T-helper 1 cell (primary cell): ENCODE measurements at places on chromosomes 16 and 17.

GRCh38 chr16:30609002-30609925, 925 bp downstream of the ZNF689 start:
- DNase-seq, result no peak

GRCh38 chr17:28100251-28100650, 57.8 kb downstream of the NLK start:
- no peak for DNase-seq

GRCh38 chr16:8355675-8356074, 234.6 kb downstream of the TMEM114 start:
- no peak for DNase-seq

GRCh38 chr16:27491894-27492587, 57.7 kb downstream of the GTF3C1 start:
- DNase-seq, result no peak

DNA sequence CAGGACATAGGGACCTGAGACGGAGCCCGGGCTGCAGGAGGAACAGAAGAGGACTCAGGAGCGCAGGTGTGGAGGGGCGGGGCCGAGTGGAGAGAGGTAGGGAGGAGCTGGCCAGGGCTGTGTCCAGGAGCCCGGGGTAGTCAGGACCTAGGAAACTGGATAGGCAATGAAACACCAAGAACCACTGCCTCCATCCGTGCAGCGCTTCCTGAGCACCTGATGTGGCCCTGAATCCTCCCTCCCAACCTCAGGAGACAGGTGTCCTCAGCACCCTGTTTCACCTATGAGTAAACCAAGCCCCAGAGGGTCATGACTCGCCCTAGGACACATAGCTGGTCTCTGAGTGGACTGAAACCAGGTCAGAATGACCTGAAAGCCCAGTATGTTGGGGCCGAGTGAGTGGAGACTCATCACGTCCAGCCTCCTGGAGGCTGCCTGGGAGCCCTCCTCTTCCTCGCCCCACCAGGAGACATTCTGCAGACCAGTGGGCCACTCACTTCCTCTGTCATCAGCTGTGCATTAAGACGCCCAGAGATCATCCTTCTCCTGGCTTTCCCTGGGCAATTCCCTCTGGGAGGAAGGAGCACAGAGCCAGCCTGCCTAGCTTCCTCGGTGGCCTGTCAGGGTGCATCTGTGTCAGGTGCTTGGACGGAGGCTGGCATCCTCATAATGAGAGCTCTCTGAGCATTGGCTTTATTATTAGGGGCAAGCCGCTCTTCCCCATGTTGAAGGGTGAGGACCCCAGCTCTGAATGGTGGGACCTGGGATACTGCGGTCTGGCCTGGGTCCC, 72.8 kb downstream of the SCNN1B start:
- DNase-seq, result no peak

- DNase-seq, result no peak
Observed at GRCh38 chr17:82399041-82399441, 19.1 kb upstream of the HEXD start.

- DNase-seq, result no peak
Observed at GRCh38 chr16:61926766-61927165, 109.5 kb downstream of the CDH8 start.

DNA sequence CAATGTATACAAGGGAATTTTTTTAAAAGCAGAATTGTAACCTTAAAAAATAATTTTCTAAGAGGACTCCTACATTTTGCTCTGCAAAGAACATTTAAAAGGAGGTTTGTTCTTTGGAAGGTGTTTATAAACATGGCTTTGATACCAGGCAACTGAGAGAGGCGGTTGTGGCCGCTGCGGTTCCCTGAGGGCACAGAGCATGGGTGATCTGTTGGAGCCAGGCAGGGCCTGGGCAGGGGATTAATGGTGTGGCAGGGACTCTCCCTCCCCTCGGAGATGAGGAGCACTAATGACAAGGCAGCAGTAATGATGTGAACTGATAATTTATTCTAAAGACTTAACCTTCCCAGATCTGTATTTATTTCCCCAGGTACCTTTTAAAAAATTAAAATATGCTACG, 65.4 kb downstream of the WWP2 start:
- no peak for DNase-seq

GRCh38 chr17:32920293-32920692, 7.7 kb upstream of the TMEM98 start:
- no peak for DNase-seq

DNA sequence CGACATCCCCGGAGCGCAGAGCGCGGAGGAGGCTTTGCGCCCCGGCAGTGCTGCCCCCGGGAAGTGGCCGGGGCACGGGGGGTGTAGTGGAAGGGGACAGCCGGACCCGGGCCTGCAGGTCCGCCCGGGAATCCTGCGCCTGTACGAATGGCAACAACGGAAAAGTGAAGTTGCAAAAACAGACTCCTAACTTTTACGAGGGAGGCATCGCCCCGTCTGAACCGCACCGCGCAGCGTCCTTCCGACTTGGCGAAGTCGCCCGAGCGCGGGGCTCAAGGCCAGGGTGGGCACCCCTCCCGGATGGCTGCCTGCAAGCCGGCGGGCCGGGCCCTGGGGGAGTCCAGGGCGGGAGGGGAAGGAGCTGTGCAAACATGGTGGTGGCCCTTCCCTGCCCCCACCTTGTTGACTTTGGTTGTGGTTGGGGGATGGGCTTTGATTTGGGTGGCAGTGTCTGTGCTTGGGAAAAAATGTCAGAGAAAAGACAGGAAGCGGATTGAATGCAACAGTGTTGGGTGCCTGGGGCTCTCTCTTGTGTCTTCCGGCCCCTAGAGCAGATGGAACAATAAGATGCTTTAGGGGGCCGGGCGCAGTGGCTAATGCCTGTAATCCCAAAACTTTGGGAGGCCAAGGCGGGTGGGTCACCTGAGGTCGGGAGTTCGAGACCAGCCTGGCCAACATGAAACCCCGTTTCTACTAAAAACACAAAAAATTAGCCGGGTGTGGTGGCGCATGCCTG, 675 bp downstream of the RNF213 start:
- DNase-seq, result peak; percentile 57

DNA sequence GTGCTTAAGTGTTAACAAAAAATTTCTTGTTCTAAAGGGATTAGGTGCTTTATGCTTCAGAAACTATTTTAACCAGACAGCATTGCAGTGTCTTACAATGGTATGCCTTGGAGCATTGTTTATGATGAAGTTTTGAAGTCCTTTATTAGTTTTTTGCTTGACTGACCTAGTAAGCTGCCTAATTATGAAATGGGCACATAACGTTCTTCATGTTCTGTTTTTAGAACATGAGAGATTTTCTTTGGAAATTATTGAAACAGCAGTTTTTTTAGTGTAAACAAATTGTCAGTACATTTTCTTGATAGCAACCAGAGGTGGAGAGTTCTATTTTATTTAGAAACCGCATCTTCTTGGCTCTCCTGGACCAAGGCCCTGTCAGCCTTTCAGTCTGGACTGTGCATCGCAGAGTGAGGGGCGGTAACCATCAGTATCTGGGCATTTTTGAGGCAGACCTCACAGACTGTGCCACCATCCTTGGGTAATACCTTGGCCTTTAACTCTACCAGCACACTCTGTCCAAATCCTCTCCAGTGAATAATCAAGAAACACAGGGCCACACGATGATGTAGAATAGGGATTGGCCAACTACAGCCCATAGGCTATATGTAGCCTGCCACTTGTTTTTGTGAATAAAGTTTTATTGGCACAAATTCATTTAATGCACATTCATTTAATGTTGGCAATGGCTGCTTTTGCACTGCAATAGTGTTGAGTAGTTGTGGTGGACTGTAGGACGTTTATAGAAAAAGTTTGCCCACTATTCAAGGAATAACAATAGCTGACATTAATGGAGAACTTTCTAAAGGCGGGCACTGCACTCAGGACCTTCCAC, 81.1 kb downstream of the VPS35L start:
- no peak for DNase-seq

GRCh38 chr17:31136319-31136718, 41.5 kb downstream of the NF1 start:
- DNase-seq, result no peak

GRCh38 chr17:74631468-74632450, 8.2 kb upstream of the CD300E start:
- DNase-seq, result no peak

GRCh38 chr17:17372856-17373520, 69.8 kb downstream of the NT5M start:
- DNase-seq, result no peak

DNA sequence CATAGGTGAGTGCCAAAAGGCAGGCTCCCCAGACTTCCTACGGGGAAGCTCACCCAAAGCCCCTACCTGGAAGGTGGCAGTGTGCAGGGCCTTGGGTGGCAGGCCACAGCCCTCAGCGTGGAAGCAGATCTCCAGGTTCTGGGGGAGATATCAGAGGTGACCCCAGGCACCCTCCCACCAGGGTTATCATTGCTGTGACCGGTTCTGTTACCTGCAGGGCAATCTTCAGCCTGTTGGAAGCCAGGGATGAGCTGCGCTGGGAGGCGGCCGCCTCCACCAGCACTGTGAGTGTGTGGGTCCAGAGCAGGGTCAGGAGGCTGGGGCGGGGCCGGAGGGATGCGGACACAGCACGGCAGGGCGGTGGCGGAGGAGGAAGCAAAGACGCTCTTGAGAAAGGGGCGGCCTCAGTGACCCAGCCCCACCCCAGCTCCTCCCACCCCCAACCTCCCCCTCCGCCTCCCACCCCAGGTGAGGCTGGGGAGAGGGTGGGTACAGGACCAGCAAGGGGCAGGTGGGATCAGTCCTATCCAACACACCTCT, 13.1 kb downstream of the UNC13D start:
- DNase-seq, result no peak

DNA sequence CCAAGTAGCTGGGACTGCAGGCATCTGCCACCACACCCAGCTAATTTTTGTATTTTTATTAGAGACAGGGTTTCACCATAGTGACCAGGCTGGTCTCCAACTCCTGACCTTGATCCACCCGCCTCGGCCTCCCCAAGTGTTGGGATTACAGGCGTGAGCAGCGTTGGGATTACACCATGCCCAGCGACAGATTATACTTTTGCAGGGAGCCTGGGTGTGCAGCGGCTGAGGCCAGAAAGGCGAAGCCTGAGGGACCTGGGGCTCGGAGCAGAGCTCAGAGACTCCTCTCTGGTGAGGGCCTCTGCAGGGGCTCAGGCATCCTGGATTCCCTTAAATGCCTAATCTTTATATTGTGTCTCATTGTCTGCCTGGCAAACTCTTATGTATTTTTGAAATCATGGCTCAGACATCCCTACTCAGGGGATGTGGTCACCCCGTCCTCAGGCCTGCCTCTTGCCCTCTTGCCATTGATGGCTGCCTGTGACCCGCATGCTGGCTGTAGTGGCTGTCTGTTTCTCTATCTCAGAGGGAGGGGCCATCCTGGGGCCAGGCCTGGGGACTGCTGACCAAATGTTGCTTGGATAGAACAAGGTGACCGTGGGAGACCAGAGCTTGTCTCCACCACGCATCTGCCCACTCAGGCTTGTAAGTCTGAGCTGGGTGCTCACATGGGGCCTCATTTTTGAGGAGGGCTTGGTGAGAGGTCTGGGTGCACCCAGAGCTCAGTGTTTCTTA, 42.6 kb downstream of the B9D1 start:
- DNase-seq, result no peak

DNA sequence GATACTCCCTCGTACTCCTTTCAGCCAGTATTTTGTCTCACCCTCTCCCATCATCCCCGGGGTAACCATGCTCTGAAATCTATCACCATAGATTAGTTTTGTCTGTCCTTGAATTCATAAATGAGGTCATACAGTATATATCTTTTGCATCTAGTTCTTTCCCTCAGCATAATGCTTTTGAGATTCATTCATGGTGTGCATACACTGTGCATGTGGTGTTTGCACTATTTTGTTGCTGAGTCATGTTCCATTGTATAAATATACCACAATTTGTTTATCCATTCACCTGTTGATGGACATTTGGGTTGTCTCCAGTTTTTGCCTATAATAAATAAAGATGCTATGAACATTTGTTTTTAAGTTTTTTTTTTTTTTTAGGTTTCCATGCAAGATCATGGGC, 34.2 kb upstream of the NLRP1 start:
- DNase-seq, result no peak

DNA sequence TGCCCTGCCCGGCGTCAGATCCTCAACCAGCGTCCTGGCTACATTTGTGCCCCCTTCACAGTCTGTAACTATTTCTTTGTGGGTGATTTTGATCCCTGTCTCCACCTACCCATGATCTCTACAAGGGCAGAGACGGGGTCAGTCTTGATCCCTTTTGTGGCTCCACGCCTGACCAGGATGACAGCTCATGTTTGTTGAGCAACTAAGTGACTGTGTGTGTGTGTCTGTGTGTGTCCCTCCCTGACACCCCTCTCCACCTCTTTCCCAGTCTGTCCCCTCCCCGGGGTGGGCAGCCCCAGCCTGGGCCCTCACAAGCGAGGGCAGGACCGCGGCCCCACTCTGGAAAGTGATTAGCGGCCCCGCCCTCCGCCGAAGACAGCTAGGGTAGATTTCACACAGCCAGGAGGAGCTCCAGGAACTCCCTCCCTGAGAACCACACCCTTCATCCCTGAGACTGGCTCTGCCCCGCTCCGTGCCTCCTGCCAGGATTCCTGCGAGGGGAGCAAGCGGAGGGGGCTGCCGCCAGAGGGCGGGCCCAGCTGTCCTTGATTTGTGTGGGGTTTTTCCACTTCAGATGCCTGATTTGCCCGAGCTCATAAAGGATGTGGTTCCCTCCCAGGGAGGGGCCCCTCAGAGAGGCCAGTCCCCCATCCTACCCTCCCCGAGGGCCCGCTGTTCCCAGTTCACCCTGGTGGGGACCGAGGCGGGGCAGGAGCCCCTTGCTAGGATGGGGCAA, 5.3 kb upstream of the HS3ST6 start:
- DNase-seq, result no peak

DNA sequence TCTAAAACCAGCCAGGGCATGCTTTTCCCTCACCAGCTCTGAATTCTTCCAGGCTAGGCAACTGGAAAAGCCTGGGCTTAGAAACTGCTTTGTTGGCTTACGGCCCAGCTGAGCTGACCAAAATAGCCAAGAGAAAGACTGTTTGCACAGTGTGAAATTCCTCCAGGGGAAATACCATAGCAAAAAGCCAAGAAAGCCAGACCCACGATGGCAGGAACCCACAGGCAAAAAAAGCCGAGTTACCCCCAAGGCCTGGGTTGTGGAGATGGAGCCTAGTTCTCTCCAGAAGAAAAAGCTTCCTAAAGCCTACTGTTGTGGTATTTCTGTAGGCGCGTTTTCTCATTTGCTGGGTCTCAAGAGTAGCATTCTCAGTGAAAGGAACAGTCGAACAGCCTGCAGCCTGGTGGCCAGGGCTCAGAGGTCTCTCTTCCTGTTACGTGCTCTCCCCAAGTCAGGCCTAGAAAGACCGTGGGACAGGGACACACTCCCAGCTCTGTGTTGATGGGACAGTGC, 9.2 kb downstream of the SP2 start:
- DNase-seq, result no peak
